Stimulated activated CD4-positive, alpha-beta T cell treated with anti-CD3 and anti-CD28 coated beads, Interleukin-2, amount 100 ng/mL, for 24 hours (primary cell): ENCODE measurements at places on chromosomes 16 and 17.

DNA sequence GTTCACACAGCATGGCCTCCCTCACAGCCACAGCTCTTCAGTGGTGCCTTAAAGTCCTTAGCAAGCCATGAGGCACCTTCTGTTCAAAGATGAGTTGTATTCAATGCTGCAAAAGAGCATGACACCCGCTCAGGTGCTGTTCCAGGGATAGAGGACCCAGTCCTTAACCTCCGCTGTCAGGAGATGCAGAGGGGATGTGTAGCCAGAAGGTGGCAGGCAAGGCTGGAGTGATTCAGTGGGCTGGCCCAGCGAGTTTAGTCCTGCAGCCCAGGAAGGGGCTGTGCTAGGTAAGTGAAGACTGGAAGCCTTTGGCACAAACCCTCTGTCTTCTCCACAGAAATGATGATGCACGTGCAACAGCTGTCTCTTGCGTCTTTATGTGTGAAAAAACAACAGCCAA is 25.0 kb upstream of the ADAM11 start:
- DNase-seq: no peak

- DNase-seq: no peak
Observed at GRCh38 chr17:34639706-34640425, 60.5 kb downstream of the TMEM132E start.

GRCh38 chr16:67936124-67936879 is at the start of gene PSMB10:
PSMB10 (minus strand) TSS chr16:67936850; CDS start chr16:67936749, 101 bp downstream.
- peak; percentile 75 for DNase-seq

GRCh38 chr16:84738255-84739038 is 38.6 kb downstream of the USP10 start:
- peak; percentile 81 for DNase-seq

DNA sequence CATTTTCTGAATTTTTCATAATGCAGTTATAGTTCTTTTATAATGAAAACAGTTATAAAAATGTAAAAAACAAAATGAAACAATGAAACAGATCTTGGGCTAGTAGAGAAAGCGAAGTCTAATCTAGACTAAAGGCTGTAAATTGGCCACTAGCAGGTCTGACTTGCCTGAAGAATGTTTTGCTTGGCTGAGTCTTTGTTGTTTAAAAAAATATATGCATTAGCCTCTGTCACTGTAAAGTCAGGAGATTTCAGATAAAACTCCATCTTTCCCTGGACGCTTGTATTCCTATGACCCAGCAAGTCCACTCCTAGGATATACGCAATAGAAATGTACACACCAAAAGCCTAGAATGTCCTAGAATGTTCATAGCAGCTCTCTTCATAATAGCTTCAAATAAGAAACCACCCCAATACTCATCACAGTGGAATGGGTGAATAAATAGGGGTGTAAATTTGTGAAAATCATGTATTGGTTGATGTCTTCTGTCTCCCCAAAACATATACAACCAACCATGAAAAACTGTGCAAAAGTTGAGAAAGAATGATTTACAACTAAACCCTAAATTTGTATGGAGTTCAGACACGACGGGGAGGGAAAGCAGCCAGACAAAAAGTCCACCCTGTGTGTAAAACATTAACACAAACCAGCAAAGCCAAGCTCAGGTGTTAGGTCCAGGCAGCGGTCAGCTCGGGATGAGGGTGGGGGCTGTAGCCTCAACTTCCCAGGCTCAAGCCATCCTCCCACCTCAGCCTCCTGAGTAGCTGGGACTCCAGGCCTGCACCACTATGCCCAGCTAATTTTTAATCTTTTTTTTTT is 37.7 kb upstream of the MEAK7 start:
- no peak for DNase-seq
